GM12892 (cell line): ENCODE measurements at places on chromosomes 7 and 10.

DNA sequence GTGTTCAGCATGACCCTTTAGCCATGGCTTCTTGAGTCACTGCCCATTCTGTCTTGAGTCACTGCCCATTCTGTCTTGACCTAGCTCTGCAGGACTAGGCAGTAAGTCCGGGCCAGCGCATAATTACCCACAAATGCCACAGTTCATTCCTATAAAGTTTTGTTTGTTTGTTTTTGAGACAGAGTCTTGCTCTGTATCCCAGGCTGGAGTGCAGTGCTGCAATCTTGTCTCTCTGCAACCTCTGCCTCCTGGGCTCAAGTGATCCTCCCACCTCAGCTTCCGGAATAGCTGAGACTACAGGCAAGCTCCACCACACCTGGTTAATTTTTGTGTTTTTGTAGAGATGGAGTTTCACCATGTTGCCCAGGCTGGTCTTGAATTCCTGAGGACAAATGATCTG lies 32.7 kb upstream of the TARP start:
- DNase-seq: no peak

DNA sequence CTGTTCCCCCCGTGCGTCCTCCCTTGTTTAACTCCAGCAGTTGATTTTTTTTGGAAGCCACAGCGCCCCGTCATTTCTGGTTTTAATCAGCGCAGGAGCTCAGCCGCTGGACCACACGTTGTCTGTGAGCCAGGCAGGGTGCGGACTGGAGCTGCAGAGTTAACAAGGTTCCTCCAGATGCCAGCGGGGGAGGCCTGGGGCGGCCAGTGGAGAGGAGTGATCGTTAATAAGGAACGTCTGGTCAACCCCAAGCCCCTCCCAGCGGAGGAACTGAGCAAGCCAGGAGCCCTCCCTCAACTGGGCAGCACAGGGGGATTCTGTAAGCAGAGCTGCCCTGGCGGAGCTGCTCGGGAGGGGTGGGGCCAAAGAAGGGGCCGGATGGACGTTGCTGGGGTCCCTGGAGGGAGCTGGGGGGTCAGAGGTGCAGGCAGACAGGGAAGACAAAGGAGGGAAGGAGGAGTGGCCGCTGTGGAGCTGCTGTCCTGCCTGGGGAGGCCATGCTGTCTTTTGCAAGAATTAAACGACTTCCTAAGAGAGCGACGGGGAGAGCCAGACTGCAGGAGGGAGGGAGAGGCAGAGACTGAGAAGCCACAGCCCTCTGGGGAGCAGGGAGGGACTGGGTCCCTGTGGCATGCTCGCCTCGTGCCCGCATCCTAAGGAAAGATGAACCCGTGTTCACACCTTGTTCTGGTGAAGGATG lies 537.1 kb upstream of the FOXK1 start:
- no peak for DNase-seq

DNA sequence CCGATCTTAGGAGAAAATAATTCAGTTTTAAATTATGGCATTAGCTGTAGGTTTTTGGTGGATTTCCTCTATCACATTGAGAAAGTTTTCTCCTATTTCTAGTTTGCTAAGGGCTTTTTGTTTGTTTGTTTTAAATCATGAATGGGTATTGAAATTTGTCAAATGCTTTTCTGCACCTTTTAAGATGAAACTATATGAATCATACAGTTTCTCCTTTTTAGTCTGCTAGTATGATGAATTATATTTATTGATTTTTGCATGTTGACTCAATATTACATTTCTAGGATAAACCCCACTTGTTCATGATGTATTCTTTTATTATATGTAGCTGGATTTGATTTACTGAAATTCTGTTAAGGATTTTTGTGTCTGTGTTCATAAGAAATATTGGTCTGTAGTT lies 70.3 kb upstream of the PIP4K2A start:
- no peak for DNase-seq

- no peak for DNase-seq
Measured at GRCh38 chr10:92541583-92541982, 32.3 kb downstream of the IDE start.

DNA sequence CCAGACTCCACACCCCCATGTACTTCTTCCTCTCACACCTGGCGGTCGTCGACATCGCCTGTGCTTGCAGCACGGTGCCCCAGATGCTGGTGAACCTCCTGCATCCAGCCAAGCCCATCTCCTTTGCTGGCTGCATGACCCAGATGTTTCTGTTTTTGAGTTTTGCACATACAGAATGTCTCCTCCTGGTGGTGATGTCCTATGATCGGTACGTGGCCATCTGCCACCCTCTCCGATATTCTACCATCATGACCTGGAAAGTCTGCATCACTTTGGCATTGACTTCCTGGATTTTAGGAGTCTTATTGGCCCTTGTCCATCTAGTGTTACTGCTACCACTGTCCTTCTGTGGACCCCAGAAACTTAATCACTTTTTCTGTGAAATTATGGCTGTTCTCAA lies 4.8 kb downstream of the OR2A25 start:
- DNase-seq: no peak

DNA sequence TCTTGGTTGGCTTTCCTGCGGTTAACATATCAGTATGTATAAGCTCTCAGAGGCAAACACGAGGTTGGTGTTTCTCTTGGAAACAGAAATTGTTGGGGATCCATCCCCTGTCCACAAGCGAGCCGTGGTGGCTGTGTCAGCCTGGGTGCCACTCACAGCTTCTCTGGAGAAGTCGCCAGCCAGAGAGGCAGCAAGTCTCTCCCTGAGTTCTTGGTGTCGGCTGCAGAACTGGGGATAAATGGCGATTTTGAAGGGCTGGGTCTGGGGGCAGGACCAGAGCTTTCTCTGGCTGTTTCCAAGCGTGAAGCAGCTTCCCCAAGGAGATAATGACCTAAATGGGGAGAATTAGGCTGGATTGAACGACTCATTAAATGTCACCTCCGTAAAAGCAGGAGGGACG lies 335.3 kb downstream of the GLRX3 start:
- DNase-seq: no peak

GRCh38 chr10:78817361-78817760 lies 251.4 kb upstream of the ZMIZ1 start:
- no peak for DNase-seq

DNA sequence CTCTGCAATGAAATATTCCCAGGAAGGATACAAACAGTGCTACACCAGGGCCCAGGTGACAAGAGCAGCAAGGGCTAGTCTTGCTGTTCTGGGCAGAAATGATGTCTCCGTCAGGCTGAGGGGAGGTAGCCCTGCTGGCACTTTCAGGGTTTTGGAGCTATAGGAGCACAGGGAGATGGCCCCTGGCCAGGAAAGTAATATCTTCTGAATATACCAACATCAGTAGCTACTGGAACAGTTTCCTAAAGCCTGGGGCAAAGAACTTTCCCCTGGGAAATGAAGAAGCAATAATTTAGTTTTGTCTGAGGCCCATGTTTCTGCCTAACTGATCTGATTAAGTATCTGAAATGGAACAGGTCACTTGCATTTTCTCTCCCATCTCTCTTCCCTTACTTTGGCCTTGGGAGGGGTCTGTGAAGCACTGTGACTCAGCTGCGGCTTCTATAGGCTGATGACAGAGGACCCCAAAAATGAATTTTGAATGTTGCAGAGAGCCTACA lies 489.1 kb upstream of the PODXL start:
- DNase-seq: no peak

DNA sequence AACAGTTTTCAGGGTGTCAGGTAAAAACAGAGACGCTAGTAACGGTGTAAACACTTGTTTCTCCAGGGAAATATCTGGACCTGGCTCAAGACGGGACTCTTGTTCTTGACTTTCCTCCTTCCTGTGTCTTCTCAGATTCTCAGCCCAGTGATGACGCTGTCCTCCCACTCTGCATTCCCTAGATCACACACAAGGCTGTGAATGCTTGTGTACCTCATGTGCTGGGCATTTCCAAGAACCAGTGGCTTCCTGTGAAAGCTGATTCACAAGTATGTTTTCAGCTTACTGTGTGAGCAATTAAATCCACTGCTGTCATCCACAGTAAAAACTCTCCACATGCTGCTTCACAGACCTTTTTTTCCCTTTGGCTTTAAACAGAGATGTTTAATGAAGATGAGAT lies 193.8 kb upstream of the DPP6 start:
- no peak for DNase-seq

- no peak for DNase-seq
Measured at GRCh38 chr7:49762666-49763065, 10.8 kb upstream of the VWC2 start.

DNA sequence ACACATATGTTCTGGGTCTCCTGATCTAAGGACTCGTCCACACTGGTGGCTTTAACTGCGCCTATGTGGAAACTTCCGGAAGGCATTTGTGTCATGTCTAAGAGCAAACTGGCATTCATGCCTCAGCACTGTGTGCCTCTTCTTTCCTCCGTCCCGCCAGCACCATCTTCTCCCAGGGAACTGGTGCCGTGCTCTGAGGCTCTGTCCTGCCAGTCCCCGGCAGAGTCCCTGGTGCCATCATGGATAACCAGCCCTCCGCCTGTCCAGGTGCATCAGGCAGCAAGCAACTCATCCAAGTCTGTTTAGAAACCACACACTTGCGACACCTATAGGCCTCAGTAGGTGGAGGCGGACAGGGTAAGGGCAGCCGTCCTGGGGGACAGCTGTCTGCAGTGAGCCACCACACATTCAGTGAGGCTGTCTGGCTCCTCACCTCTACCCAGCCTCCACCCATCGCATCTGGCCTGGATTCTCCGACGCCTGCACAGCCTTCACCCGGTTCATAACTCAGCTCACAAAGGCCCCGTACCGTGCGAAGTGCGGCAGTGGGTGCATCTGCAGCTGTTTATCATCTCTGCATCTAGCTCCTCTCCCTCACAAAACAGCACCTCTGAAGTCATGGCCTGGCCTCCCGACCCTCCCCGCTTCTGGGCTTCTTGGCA lies 162.7 kb downstream of the DIP2C start:
- DNase-seq: no peak
